ENCODE measurements at places on chromosomes 3 and 15.

DNA sequence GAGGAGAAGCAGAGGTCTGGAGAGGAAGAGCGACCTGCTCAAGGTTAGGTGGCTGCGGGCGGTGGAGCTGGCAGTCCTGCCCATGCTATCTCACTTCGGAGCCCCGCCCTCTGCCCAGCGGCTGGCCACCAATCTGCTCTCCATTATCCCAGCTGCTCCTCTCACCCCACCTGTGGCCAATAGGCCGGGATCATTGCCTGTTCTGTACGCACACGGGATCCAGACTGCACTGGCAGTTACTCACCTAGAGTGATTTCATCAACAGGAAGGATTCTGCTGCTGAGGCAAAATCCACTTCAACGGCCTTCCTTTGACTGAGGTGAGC, 100.6 kb downstream of the TLE3 start:
- no peak for DNase-seq

GRCh38 chr15:28985691-28986090, 99.9 kb downstream of the APBA2 start:
- no peak for DNase-seq

DNA sequence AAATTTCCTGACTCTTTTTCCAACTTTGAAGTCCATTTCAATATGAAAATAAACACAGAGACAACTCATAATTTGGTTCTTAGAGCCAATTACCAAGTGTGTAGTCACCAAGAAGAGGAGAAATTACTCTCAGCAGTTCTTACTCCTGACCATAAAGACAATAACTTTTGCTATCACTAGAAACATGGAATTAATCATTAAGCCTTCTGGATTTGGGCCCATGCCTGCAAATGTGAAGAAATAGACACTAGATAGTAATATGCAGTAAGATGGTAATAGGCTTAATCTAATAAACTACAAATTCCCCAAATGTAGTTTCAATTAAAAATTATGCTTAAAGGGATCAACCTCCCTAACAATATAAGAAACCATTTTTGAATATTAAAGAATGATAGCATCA, 185.1 kb upstream of the AGTR1 start:
- DNase-seq: no peak

GRCh38 chr3:120100711-120101110, 6.5 kb upstream of the GSK3B start:
- DNase-seq: no peak

DNA sequence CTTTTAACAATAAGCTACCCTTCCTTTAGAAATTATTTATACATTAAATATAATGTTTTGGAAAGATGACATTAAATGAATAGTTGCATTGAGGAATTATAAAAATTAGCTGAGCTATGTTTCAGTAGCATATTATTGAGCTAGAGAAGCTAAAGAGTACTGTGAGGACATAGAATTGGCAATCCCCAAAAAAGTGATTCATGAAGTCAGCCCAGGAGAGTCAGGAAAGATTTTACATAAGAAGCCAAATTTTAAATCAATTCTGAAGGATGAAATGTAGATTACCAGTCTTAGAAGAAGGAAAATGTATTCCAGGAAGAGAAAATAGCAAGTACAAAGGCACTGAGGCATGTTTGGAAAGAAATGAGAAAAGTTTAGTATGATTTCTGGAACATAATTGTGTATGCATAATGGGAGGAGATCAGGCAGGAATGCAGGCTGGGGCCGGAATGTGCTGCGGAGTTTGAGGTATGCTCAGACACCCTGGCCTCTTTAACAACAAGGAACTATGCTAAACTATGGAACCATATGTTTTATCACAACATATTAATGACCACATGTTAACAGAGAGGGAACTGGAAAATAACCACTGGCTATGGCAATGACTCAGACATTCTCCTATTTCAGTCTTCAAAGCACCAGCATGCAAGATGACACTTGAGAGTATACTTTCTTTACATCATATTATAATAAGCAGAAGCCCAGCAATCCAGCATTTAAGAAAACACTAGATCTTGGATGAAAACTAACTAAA, 103.3 kb upstream of the COL8A1 start:
- DNase-seq: no peak

DNA sequence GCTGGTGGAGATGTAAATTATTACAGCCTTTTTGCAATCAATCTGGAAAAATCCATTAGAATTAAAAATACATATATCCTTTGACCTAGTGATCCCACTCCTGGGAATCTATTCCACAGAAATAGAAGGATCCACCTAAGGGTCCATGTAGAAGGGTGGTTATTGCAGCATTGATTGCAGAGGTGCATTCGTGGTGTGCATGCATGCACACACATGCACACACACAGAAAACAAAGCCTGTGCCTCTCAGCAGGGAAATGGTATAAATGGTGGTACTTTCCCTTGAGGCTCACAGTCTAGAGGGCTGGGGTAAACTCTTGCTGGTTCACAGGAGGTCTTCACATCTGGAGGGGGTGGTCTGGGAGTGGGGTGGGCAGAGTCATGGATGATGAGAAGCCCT, 19.4 kb upstream of the ADPGK start:
- DNase-seq: no peak

DNA sequence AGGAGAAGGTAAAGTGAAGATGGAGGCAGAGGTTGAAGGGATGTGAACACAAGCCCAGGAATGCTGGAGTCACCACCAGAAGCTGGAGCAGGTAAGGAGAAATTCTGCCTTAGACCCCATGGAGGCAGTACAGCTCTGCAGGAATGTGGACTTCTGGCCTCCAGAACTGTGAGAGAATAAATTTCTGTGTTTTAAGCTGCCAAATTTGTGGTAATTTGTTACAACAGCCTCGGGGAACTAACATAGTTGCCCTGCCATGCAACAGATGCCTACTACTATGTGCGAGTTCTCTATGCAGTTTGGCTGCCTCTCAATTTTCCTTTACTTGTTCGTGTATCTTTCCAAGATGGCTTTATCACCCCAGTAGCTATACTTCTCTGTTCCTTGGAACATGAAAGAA, 394.1 kb downstream of the TUSC7 start:
- no peak for DNase-seq

DNA sequence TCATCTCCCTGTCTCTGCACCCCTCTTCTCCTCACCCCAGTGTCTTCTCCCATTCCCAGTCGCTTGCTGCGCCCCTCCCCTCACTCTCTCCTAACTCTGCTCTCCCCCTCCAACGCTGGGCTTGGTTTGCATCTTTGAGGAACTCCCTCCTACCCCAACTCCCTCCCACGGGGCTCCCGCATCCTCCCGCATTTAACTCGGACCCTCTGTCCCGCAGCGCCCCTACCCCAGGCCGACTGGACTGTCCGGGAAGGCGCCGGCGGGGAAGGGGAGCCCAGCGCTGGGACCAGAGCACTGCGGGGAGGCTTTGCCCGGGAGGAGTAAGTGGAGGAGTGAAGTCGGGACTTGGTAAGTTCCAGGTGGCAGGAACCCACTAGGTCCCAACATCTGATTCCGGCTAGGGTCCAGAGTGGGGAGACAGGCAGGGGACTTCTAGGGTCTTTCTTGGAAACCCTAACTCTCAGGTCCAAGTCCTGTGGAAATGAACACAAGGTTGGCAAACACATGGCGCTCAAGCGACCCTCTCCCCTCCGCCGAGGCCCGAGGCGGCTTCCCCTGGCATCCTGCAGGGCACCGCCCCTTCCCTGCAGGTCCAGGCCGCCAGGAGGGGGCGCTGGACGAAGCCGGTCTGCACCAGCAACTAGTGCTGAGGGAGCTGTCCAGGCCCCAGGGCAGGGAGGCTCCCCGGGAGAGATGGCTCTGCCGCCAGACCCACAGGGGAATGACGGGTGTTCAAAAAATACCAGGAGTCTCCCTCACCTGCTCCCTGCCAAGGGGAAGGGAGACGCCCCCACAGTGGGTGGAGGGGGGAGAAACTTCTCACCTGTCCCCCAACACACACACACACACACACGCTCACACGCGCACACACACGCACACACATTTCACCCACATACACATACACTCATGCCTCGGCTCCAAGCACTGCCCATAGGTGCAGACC, 53.2 kb downstream of the LHFPL4 start:
- peak; percentile 97 for DNase-seq

- no peak for DNase-seq
Observed at GRCh38 chr3:107085261-107085660, 292.0 kb upstream of the CCDC54 start.

DNA sequence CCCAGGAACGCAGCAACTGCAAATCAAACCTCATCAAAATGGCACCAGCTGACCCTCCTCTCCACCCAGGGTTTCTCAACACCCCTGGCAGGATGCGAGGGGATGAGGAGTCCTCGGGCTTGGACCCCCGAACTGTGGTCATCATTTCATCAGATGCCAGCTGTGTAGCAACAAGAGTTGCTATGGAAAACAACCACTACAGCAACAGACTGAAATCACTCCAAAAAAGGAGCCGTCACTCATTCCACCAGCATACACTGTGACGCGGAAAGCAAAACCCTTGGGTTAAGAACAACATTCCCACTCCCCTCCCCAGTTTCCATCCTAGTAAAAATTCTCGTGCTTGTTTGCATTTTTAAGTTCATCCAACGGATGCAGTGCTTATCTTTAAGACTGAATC, 40.1 kb downstream of the VGLL4 start:
- no peak for DNase-seq

DNA sequence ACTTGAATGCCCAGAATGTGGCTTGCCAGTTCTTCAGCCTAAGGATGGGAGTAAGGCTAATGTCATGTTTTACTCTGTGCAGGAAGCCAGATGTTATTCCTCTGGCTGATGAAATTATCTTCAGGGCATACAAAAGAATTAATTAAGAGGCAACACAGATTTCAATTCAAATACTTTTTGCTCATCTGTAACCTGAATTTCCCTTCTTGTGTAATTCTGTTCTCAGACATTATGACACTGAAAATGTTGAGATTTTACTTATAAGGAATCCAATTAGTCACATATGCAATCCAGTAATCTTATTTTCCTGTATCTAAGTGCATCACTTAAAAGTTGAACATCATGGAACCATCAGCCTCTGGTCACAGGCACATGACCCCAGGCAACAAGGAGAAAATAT, 136.5 kb downstream of the CPNE4 start:
- DNase-seq: no peak

DNA sequence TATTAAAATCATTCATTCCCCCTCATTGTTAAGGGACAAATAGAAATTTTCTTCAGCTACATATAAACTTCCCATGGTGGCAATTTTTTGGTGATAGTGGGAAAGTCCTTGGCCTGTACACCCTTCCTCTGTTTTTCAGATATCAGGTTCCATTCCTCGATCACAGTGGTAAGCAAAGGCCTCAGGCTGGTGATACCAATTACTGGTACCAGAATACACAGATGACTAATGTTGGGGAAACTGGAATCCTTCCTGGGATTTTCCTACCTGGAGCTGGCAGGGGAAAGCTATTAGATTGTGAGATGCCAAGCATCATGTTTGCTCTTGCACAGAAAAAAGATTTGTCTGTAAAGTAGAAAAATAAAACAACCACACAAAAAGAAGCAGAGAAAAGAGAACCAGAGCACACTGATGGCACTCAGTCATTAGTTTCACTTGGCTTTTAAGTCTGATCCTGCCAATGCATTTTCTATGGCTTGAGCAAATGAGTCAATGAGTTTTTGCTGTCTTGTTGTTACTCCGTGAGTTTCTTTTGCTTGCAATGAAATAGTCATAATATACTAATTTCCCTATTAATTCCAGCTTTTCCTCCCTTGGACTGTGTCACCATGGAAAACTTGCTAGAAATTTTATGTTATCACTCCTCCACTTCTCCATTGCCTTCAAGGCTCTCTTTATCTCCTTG, 795.0 kb downstream of the ROBO1 start:
- DNase-seq: no peak

DNA sequence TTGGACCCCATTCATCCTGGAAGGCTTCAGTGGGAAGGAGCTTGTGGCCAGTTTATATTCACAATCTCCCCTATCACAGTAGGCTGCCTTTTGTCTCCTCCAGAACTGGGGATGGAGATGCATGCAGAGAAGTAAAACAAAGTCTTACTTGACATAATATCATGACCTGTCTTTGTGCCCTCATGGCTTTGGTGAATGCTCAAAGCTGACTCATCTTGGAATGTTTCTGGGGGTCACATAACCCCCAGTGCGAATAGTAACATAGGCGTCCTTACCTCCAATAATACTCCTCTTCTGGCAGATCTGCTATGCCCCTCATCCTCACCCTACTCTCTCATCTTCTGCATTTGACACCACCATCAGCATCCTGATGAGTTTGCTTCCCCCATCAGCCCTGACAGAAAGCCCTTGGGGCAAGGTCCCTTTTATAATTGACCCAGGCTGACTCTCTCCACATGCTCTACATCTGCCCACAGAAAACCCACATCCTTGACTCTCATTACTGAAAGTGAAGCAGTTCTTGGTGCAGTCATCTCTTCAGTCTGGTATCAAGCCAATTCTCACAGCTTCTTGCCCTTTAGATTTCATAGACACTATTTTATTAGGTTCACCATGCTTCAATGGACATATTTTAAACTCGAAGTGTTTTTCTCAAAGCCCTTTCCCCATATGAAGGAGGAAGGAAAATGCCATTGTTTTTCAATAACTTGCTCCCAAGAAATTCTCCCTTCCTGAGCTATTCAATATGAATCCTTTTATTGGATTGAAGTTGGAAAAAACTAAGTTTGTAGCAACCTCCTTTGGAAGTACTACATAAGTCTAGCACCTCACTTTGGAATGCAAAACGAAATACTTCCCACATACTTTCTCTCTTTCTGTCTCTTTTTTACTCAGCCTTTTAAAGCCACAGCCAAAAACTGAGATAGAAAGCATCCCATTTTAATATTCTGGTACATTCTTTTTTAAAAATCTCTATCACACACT, 36.6 kb downstream of the OSTN start:
- no peak for DNase-seq

DNA sequence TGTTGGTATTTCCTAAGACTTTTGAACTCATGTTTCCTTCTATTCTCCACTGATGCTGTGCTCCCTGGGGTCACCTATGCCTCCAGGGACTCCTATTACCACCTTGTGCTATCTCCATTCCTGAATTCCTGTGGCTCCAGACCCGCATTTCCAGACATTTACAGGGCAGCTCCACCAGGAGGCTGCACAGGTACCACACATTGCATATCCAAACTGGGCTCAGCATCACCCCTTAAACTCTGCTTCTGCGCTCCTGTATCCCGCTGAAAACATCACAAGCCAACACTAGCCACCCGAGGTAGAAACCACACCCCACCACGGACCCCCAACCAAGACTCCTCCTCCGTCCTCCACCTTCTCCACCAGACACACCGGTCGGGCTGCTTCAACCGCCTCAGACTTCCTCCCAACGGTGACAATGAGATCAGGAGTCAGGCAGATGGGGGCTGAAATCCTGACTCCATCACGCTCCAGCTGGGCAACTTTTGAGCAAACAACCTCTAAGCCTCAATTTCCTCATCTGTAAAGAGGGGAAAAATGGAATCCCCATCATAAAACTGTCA, 10.4 kb downstream of the TNK2 start:
- DNase-seq: no peak
